Stimulated activated CD8-positive, alpha-beta memory T cell treated with anti-CD3 and anti-CD28 coated beads, Interleukin-4, amount 100 ng/mL, for 1 hour (primary cell): ENCODE measurements at places on chromosomes 6 and 20.

DNA sequence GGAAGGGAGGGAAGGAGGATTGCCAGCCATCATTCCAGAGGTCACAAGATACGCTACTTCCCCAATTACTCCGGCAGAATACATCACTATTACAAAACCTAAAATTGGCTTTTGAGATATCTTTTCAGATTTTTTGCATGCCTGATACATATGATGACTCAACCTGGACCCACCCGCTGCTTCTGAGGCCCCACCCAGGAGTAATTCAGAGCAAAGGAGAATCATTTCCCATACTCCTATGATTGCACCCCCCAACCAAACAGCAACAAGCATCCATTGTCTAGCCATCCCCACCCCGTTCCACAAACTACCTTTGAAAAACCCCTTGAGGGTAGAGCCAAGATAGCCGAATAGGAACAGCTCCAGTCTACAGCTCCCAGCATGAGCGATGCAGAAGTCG is 163.5 kb upstream of the GJE1 start:
- no peak for DNase-seq

- no peak for DNase-seq
Measured at GRCh38 chr6:150996968-150997367, 131.5 kb downstream of the MTHFD1L start.

- DNase-seq: no peak
Measured at GRCh38 chr20:38202982-38203293, 37.9 kb upstream of the TGM2 start.

GRCh38 chr6:149683256-149683859 is 34.5 kb downstream of the LATS1 start:
- DNase-seq: no peak

- DNase-seq: no peak
Measured at GRCh38 chr20:44817143-44817910, 7.0 kb upstream of the RIMS4 start.

DNA sequence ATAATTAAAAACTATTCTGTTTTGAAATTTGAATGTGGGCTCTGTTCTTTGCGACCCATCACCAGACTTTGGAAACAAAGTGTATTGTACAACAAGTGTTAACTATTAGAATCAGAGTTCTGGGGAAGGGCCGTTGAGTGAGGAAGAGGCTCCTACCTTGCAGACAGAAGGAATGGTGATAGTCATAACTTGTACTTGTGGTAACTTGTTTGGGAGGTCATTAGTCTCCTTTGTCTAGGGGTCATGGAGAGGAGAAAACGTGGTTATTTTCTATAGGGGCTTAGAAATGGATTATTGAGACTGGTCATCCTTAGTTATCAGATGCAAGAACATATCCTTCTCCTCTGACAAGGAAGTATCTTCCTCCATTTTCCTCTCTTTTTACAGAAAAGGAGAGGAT is 174.8 kb downstream of the BMP2 start:
- no peak for DNase-seq

DNA sequence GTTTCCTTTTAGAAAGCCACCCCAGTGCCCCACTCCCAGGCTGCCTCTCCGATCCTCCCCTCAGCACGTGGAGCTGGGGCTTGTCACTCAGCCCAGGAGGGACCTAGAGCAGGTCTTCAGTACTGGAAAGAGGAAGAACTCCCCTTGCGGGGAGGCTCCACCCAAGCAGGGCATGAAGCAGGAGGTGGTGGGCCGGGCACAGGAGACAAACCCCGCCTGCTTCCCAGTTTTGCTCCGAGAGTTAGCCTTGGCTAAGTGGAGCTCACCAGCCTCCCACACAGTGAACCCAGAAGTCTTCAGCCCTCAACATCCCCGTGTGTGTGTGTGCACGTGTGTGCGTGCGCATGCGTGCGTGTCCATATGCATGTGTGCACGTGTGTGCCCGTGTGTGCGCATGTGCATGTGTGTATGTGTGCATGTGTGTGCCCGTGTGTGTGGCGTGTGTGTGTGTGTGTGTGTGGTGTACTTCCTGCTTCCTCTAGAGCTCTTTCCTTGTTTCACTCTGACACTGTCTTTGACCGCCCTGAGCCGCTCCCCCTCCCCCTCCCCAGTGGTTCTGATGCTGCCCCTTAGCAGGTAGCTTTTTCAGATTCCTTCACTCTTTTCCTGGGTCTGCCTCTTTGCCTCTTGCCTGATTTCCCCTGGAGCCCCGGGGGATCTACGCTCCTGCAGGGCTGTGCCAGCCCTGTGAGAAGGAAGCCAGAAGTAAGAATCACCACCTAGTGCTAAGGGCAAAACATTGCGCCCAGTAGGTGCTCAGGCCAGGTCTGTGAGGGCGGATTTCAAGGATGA is 239.8 kb downstream of the CDC5L start:
- no peak for DNase-seq

DNA sequence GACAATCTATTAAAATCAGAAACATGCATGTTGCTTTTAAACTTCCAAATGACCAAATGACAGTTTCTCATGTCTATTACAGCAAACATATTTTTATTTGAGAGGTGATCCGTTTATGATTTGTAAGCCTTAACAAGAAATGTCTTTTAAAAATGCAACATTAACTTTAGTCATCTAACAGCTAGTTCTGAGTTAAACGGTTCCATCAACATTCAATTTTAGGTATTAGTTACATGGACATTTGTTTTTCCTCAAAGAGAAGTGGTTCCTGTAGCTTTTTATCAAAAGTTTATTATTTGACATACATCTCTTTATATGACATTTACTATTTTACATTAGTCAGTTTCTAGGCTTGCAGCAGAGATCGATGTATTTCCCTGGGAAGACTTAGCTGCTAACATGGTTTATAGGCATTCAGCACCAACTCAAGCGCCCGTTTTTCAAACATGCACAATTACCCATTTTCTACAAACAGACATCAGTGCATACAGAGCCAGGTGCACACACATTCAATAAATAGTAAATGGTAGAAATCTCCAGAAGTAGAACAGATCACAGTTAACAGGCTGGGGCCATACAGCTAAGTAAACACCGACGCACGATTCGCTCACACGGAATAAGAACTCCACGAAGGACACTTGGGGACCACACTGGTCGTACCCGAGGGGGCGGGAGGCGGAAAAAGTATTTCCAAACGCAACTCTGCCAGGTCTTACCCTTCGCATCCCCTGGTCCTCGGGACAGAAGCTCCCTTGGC is 882 bp downstream of the CNR1 start:
- DNase-seq: no peak

- no peak for DNase-seq
Measured at GRCh38 chr6:11542863-11543262, 5.3 kb downstream of the TMEM170B start.

DNA sequence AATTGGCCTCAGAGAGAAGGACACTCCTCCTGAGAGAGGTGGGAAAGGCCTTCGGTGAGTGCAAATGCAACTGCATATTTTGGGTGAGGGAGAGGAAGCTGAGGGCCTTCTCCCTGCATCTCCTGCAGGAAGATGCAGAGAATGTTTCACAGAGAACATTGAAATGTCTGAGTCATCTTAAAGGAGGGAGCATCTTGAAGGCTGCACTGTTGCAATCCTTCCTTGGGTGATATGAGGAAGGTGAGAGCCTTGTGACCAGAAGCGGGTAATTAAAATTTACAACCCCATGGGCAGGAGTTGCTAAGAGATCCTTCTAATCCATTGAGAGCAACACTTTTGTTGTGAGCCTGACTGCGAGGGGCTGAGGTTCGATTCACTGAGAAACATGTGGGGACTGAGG is 375.7 kb upstream of the MARCKS start:
- no peak for DNase-seq

DNA sequence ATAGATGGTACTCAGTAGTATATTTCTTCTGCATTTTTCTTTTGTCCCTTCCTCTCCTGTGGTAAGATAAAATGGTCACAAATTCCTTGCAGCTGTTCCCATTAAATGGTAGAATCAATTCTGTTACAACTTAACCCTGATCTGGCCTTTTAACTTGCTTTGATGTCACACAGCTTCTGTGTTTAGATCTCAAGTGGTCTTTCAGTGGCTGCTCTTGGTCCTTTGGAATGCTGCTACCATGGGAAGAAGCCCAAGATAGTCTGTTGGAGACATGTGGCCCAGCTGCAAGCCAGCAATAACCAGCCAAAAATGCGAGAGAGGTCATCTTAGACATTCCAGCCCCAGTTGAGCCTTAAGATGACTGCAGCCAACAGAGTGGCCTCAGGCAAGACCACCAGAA is 429.7 kb downstream of the KIF16B start:
- DNase-seq: no peak

GRCh38 chr6:157046776-157047175 is 269.6 kb downstream of the ARID1B start:
- DNase-seq: no peak

- DNase-seq: no peak
Measured at GRCh38 chr6:12440981-12441380, 150.8 kb downstream of the EDN1 start.

DNA sequence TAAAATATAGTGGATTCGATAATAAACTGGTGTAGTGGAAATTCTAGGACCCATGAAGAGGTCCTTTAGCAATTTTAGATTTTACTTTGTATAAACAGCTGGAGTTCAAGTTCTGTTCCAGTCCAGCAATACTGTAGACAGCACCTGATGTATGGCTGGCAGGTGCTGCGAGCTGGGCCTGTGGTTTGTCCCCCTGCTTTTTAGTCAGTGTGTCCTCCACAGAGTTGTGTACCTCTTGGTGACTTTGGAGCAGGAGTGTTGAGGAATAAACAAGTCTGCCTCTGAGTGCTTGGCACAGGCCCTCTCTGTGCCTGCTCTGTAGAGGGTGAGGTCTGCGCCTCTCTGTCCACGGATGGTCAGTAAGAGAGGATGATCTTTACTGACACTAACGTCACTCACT is 13.8 kb downstream of the STX16 start:
- DNase-seq: no peak

DNA sequence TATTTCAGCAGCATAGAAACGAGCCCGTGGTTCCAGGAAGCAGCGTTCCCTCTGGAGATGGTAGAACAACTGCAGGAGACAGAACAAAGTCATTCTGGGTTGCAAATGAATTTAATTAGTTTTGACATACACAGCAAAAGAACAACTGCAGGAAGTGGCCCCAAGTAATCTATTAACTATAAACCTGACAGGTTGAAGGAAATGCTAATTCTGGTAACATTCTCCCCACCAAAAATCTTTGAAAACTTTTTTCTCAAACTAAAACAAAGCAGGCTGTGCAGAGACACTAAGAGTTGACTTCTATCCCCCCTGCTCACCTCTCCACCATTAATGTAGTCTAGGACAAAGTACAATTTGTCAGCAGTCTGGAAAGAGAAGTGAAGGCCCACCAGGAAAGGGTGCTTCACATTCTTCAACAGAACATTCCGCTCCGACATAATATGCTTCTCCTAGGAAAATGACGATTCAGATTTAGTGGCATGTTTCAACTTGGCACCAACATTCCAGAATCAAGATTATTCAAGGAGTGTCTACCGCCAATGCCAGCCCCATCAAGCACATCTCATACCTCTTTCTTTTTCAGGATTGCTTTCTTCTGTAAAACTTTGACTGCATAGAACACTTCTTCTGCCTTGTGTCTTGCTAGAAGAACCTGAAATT is 120.4 kb upstream of the SLC2A12 start:
- DNase-seq: no peak

GRCh38 chr6:13447949-13448724 is 39.3 kb downstream of the GFOD1 start:
- no peak for DNase-seq

GRCh38 chr6:160070427-160070826 is 51.2 kb upstream of the SLC22A1 start:
- DNase-seq: no peak

DNA sequence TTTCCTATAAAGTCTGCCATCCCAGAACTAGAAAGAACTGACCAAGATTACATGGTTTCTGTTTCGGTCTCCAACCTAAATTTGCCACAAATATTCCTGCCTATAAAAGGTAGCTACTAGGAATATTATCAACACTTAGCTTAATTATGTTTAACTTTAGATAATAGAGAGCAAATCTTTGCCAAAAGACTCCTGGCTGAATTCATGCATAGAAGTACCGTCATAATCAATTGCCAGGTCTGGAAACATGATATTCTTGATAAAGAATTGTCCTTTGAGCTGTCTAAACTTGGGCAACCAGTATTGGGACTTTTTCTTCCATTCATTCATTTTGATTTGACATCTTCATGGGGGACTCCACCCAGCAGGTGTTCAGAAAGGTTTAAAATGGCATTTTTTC is 22.4 kb downstream of the CALHM6 start:
- DNase-seq: no peak

- no peak for DNase-seq
Measured at GRCh38 chr20:23018432-23018831, 16.7 kb upstream of the SSTR4 start.

- no peak for DNase-seq
Measured at GRCh38 chr6:47114460-47114859, 72.3 kb upstream of the ADGRF1 start.

DNA sequence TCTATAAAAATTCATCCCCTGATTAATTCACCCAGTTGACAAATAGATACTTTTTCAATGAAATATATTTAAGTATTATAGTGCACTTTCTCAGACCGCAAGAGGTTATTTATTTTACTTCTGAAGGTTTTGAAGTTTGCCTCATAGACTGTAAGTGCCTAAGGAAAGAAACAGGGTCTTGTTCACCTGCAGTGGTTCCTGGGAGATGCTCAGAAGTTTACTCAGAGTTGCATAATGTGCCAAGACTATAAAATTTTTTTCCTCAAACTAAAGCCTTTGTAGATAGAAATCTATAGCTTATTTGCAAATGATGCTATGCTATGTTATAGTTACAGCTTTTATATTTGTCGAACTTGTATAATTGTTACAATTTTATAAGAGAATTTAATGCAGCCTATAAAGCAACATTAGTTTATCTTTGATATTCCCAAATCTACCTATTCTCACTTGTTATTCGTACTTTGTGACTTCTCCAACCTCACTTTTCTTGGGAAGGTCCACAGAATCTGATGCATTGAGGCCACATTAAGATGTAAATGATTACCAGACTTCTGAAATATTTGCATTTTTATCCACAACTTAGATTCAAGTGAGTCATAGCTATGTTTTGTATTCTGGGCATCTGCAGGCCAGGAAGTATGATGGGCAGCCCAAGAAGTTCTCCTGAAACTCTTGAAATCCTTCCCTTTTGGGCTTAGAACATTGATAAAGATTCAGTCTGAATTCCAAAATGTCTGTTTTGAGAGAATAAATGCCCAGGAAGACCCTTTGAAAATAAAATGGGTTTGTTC is 35.7 kb downstream of the KCNQ5 start:
- no peak for DNase-seq

- no peak for DNase-seq
Measured at GRCh38 chr6:136611133-136611532, 60.9 kb upstream of the MAP7 start.

GRCh38 chr6:25341203-25341552 is 62.0 kb downstream of the CARMIL1 start:
- no peak for DNase-seq
